ENCODE measurements at places on chromosomes 3 and 15. TPM values are rescaled to one million over a fixed set of nuclear protein-coding genes. Genes with fewer than 3 reads are reported as not detected.

DNA sequence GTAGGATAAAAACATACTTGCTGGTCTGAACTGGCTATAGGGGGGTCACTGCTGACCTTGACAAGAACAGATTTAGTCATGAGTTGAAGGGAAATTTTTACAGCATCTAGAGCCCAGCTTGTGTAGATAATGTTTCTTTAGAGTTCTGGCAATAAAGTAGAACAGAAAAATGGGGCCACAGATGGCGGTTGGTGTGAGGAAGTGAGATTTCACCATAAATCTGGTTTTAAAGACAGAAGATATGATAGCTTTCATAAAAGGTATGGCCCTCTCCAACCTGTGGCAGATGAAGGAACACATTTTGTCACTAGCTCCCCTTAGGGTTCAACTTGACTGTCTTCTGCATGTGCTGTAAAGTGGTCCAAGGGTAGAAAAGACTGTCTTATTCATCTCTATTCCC is 24.3 kb upstream of the IMPDH2 start:
- no peak overlapping the region for H3K4me3 ChIP-seq
- no peak overlapping the region for H3K27ac ChIP-seq
- no peak for DNase-seq
- no peaks in the 10 kb centered on the region for H3K4me1 ChIP-seq
- H3K36me3 ChIP-seq, result peaks cover 32% of the 10 kb centered on the region

NR2E3 gene
- total RNA-seq, result 0.56 TPM

ALG3 gene
- total RNA-seq, result 54.6 TPM

EXD1 gene
- total RNA-seq, result 0.54 TPM

DNA sequence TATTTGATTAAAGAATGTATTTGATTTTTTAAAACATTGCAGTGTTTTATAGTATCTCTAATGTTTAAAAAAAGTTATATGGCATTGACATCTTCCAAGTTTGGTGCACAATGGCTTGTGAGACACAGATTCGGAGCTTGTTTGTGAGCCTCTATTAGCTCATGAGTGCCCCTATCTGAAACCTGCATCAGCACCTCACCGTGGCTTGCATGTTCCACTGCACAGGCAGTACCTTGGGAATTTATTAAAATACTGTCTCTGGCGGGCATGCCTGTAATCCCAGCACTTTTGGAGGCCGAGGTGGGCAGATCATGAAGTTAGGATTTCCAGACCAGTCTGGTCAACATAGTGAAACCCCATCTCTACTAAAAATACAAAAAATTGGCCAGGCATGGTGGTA is 6.8 kb upstream of the RTP2 start:
- H3K4me3 ChIP-seq, result no peak overlapping the region
- H3K4me1 ChIP-seq, result no peaks in the 10 kb centered on the region
- no peak overlapping the region for H3K27ac ChIP-seq
- H3K36me3 ChIP-seq, result no peaks in the 10 kb centered on the region
- H3K27me3 ChIP-seq, result no peaks in the 10 kb centered on the region

CLDN1 gene
- total RNA-seq, result 3.0 TPM

WHAMM gene
- total RNA-seq, result 3.3 TPM

- DNase-seq, result no peak
- no peaks in the 10 kb centered on the region for H3K27me3 ChIP-seq
- H3K27ac ChIP-seq, result no peak overlapping the region
- H3K36me3 ChIP-seq, result no peaks in the 10 kb centered on the region
- H3K4me1 ChIP-seq, result no peaks in the 10 kb centered on the region
- H3K4me3 ChIP-seq, result no peak overlapping the region
Observed at GRCh38 chr3:147960786-147961185, 551.6 kb downstream of the ZIC1 start.

- H3K27me3 ChIP-seq, result no peaks in the 10 kb centered on the region
- DNase-seq, result no peak
- H3K4me1 ChIP-seq, result no peaks in the 10 kb centered on the region
- H3K36me3 ChIP-seq, result no peaks in the 10 kb centered on the region
- no peak overlapping the region for H3K4me3 ChIP-seq
- H3K27ac ChIP-seq, result no peak overlapping the region
Observed at GRCh38 chr3:185420762-185421161, 57.8 kb downstream of the MAP3K13 start.

TMEM44 gene
- 15.4 TPM for total RNA-seq

- no peak for DNase-seq
- no peaks in the 10 kb centered on the region for H3K4me1 ChIP-seq
- H3K4me3 ChIP-seq, result no peak overlapping the region
- H3K27ac ChIP-seq, result no peak overlapping the region
Observed at GRCh38 chr15:48242535-48242934, 36.4 kb downstream of the SLC12A1 start.

- H3K4me3 ChIP-seq, result no peak overlapping the region
- no peaks in the 10 kb centered on the region for H3K36me3 ChIP-seq
- H3K4me1 ChIP-seq, result peaks cover 14% of the 10 kb centered on the region
- no peak for DNase-seq
- no peaks in the 10 kb centered on the region for H3K27me3 ChIP-seq
Observed at GRCh38 chr3:43692085-43692855, 1.5 kb downstream of the ABHD5 start.

DNA sequence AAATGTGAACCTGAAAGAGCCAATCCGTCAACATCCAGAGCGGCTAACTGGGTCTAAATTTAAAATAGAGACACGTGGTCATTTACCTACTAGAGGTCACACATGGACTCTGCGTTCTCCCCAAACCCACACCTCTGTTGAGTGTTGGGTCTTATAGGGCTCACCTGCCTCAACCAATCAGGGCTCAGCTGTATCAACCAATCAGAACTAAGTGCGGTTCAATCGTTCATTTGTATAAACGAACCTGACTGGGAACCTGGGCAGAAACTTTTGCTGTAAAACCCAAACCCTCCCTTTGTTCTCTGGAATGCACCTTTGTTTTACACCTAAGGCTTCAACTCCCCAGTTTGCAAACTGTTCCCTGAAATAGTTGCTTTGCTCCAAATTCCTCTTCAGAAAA is 8.9 kb downstream of the DNAAF4 start:
- DNase-seq, result no peak
- no peaks in the 10 kb centered on the region for H3K36me3 ChIP-seq
- no peaks in the 10 kb centered on the region for H3K4me1 ChIP-seq
- H3K27me3 ChIP-seq, result no peaks in the 10 kb centered on the region

GRCh38 chr3:154384479-154384878 is 45.5 kb downstream of the GPR149 start:
- H3K27ac ChIP-seq, result no peak overlapping the region
- H3K4me3 ChIP-seq, result no peak overlapping the region
- H3K4me1 ChIP-seq, result no peaks in the 10 kb centered on the region
- no peaks in the 10 kb centered on the region for H3K27me3 ChIP-seq
- DNase-seq, result no peak

GRCh38 chr3:178476886-178477285 is 59.4 kb upstream of the KCNMB2 start:
- H3K4me1 ChIP-seq, result no peaks in the 10 kb centered on the region
- no peak overlapping the region for H3K27ac ChIP-seq
- DNase-seq, result no peak
- H3K27me3 ChIP-seq, result no peaks in the 10 kb centered on the region

DNA sequence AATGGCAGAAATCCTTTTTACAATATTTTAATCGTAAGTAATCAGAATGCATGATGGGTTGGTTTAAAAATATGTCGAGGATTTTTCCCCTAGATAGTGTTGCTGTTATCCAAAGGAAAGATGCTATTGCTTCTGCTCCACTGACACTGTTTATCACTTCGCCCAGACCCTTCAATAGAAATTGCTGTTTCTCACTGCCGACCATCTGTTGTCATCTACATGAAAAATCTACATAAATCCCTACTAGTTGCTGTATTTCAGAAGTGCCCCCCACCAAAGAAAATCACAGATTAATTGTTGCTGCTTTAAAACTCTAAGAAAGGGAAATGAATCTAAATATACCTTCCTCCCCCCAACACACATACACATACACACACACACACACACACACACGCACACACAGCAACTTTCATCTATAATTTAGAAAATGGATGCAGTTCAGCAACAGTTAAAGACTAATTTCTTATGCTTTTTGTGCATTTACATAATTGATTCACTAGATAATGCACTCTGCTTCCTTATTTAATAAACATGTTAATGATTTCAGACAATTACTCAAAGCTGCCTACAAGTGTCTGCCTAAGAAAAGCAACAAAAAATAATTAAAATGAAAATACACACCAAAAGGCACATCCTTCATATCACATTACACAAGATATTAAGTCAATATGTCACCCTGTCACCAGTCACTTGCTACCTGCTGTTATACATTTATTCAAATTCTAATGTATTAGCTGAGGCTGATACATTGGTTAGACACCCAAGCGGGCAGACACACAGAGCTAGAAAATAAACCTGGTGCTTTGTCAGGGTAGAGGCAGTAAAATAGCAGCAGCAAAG is 82.8 kb downstream of the RORA start:
- H3K36me3 ChIP-seq, result no peaks in the 10 kb centered on the region
- no peaks in the 10 kb centered on the region for H3K27me3 ChIP-seq
- no peak for DNase-seq

ZMAT3 gene
- 10.4 TPM for total RNA-seq

THRB gene
- total RNA-seq, result 3.9 TPM

DNA sequence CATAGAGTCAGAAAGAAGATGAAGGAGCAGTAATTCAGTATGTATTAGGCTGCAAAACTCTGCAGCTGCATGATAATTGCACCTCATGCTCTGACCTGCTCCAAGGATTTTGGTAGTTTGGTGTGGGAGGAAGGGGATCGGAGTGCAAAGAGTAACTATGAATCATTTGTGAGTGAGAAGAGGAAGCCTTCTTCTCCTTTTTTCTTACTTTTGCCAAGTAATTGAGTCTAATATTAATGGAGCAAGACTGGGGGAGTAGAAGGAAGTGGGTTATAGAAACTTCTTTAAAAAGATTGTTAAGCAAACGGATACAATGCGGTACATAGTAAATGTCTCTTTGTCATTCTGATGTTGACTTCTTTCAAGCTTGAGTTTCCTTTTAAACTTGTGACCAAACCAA is 276.5 kb downstream of the EDEM1 start:
- no peaks in the 10 kb centered on the region for H3K27me3 ChIP-seq
- DNase-seq, result no peak
- no peak overlapping the region for H3K4me3 ChIP-seq
- peaks cover 6% of the 10 kb centered on the region for H3K4me1 ChIP-seq
- no peak overlapping the region for H3K27ac ChIP-seq
- no peaks in the 10 kb centered on the region for H3K36me3 ChIP-seq

GRCh38 chr15:90545095-90545494 is 15.4 kb downstream of the CRTC3 start:
- H3K4me1 ChIP-seq, result no peaks in the 10 kb centered on the region
- H3K27ac ChIP-seq, result no peak overlapping the region
- H3K4me3 ChIP-seq, result no peak overlapping the region
- H3K36me3 ChIP-seq, result no peaks in the 10 kb centered on the region

Data from H1 (cell line).